ENCODE measurements at places on chromosomes 5 and 9. TPM values are rescaled to one million over a fixed set of nuclear protein-coding genes. Genes with fewer than 3 reads are reported as not detected.

DNA sequence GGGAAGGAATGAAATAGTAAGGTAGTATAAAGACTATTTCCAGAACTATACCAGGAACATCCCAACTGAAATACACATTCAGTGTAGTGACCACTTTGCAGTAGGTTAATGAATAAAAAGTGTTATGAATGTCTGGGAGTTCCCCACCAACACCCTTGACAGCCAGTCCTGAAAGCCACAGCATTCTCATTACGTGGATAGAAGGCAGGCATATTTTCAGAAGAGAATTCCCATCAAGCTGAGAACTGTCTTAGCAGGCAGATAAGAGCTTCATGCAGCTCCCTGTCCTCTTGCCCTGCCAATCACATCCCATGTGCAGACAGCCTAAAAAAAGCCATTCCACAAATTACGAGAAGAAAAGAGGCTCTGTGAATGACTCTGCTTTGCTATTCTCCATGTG, 695.0 kb downstream of the DTWD2 start:
- H3K4me3 ChIP-seq, result no peak overlapping the region
- H3K27me3 ChIP-seq, result no peaks in the 10 kb centered on the region
- H3K27ac ChIP-seq, result no peak overlapping the region
- no peaks in the 10 kb centered on the region for H3K36me3 ChIP-seq
- no peak for DNase-seq

- no peaks in the 10 kb centered on the region for H3K4me1 ChIP-seq
- H3K4me3 ChIP-seq, result no peak overlapping the region
- no peak for DNase-seq
- H3K27ac ChIP-seq, result no peak overlapping the region
Observed at GRCh38 chr9:108087781-108088180, 598.2 kb upstream of the KLF4 start.

GRCh38 chr5:82509762-82510161, 231.6 kb upstream of the RPS23 start:
- no peak for DNase-seq
- no peaks in the 10 kb centered on the region for H3K36me3 ChIP-seq
- no peaks in the 10 kb centered on the region for H3K27me3 ChIP-seq
- H3K27ac ChIP-seq, result no peak overlapping the region

GRCh38 chr9:92276331-92277032, 17.0 kb downstream of the IARS1 start:
- DNase-seq, result no peak
- peaks cover 77% of the 10 kb centered on the region for H3K36me3 ChIP-seq
- no peak overlapping the region for H3K27ac ChIP-seq
- H3K27me3 ChIP-seq, result no peaks in the 10 kb centered on the region
- no peak overlapping the region for H3K4me3 ChIP-seq
- H3K4me1 ChIP-seq, result no peaks in the 10 kb centered on the region

DNA sequence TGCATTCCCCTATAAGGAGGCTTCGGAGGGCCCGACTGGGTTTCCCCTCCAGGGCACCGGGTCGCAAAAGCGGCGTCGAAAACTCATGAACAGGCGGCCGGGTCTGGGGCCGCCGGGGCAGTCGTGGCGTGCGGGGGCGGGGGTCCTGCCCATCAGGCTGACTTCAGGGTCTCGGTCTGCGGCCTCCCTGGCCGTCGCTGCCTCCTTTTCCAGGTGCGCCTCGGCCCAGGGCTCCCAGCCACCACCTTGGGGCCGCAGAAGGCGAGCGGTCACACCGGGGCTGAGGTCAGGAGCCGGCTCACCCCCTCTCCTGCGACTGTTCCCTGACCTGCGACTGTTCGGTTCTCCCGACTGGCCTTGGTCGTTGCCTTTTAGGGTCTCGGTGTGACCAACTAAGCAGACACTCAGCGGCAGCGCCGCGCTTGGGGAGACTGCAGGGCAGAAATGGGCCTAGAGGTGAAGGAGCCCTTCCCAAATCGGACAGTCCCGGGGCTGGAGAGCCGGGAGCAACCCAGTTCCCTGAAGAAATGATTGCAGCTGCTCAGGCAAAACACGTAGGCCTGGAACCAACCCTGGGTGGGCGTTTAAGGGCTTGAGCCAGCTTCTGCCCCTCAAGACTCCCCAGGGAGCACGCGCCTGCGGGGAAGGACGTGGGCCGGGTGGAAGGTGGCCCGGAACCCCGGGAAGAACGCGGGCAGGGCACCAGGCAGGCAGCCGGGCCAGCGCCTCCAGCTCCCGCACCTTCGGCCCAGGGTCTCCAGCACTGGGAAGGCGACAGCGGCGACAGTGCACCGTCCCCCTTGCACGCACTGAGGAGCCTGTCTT, 11.2 kb downstream of the IRX2 start:
- DNase-seq, result no peak
- peaks cover 4% of the 10 kb centered on the region for H3K36me3 ChIP-seq
- H3K27ac ChIP-seq, result no peak overlapping the region
- no peak overlapping the region for H3K4me3 ChIP-seq

- DNase-seq, result no peak
- H3K4me1 ChIP-seq, result no peaks in the 10 kb centered on the region
- H3K4me3 ChIP-seq, result no peak overlapping the region
- no peaks in the 10 kb centered on the region for H3K36me3 ChIP-seq
- H3K27me3 ChIP-seq, result peaks cover 100% of the 10 kb centered on the region
Observed at GRCh38 chr5:172626031-172626581, 15.0 kb upstream of the NEURL1B start.

GRCh38 chr5:1107167-1108022, 4.5 kb downstream of the SLC12A7 start:
- peaks cover 39% of the 10 kb centered on the region for H3K4me1 ChIP-seq
- H3K36me3 ChIP-seq, result peaks cover 65% of the 10 kb centered on the region
- DNase-seq, result no peak
- no peak overlapping the region for H3K4me3 ChIP-seq
- H3K27me3 ChIP-seq, result no peaks in the 10 kb centered on the region

- H3K36me3 ChIP-seq, result no peaks in the 10 kb centered on the region
- H3K4me3 ChIP-seq, result no peak overlapping the region
- no peak for DNase-seq
- H3K4me1 ChIP-seq, result no peaks in the 10 kb centered on the region
Observed at GRCh38 chr9:26811106-26811505, 81.5 kb downstream of the CAAP1 start.

PSAT1 gene
- total RNA-seq, result 69.5 TPM

FBXL17 gene
- total RNA-seq, result 16.0 TPM

GABRP gene
- 1,278 TPM for total RNA-seq

PTGR1 gene
- 24.2 TPM for total RNA-seq

THBS4 gene
- total RNA-seq, result 1.3 TPM

GALNT10 gene
- 68.2 TPM for total RNA-seq

IL4 gene
- not detected for total RNA-seq
